ENCODE measurements at places on chromosomes 6 and 20.
A peak's percentile ranks its signal among the peaks of the same experiment; 100 is the strongest.

DNA sequence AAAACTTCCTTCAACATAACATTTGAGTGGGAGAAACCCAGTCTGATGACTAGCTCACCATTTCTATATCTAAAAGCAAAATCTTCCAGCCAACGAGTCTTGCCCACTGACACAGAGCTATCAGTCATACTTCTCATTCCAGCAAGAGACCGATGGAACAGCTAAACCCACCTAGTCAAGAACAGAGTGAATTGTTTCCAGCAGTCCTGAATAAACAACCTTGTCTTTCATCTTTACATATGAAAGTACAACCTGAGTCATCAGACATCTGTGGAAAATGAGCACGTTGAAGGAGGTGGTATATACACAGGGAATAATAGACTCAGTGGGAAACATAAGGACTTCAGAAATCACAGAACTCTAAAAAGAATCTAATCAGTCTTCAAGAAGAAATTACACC lies 23.8 kb downstream of the NRSN1 start:
- no peak for DNase-seq

DNA sequence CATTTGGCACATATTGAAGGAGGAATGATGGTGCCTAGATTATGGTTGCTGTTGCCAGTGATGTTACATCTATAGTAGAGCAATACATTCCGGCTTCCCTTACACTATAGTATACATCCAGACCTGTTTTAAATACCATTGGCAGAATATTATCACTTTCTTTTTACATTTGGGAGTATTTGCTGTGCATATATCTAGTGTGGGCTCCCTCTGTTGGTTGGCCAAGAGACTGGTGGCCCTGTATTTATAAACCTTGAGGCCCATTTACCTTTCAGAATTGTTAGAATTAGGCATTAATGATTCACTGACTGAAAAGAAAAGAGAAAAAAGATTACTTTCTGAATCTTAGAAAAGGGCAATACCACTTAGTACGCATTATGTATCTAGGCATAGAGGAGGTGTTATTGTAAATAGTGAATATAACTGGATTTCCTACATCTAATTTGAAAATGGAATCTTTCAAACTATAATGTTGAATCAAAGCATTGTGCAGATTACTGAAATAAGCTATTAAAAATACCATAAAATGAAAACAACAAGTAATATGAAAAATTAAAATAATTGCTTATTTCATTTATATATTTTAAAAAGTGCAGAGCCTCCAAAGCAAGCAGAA lies 628.8 kb upstream of the MAN1A1 start:
- DNase-seq = no peak

GRCh38 chr20:44683263-44684046 lies 31.7 kb upstream of the CCN5 start:
- DNase-seq = no peak

DNA sequence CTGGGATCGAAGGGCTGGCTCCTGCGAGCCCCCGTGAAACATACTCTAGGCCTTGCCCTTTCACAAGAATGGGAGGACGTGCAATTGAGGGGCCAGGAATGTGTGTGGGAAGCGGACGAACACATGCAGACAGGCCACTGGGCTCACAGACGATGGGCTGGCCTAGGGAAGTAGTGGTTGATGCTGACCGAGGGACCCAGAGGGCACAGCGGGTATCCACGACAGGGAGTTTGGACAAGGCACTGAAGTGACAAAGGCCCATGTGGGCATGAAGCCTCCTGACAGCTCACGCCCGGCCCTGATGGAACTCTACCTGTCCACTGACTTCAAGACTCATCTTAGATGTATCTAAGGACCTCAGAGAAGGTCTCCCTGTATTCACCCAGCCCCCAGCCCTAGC lies 52.2 kb downstream of the MYH7B start:
- DNase-seq = no peak

GRCh38 chr6:29627755-29628418 lies 5.1 kb downstream of the GABBR1 start:
- peak; percentile 92 for DNase-seq

GRCh38 chr20:38343311-38344106 lies 2.8 kb upstream of the LBP start:
- peak; percentile 67 for DNase-seq
